CD4-positive, alpha-beta T cell treated with Interleukin-17A for 4 hours (primary cell): ENCODE measurements at places on chromosomes 11 and 22.

GRCh38 chr22:29016067-29016938 lies 45.3 kb downstream of the C22orf31 start:
- no peak for DNase-seq

DNA sequence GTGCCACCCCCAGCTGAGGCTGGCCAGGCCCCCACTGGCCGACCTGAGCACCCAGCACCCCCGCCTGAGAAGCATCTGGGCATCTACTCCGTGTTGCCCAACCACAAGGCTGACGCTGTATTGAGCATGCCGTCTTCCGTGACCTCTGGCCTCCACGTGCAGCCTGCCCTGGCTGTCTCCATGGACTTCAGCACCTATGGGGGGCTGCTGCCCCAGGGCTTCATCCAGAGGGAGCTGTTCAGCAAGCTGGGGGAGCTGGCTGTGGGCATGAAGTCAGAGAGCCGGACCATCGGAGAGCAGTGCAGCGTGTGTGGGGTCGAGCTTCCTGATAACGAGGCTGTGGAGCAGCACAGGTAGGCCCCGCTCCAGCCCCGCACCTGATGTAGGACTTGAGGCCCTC lies 4.7 kb downstream of the ZBTB16 start:
- no peak for DNase-seq

DNA sequence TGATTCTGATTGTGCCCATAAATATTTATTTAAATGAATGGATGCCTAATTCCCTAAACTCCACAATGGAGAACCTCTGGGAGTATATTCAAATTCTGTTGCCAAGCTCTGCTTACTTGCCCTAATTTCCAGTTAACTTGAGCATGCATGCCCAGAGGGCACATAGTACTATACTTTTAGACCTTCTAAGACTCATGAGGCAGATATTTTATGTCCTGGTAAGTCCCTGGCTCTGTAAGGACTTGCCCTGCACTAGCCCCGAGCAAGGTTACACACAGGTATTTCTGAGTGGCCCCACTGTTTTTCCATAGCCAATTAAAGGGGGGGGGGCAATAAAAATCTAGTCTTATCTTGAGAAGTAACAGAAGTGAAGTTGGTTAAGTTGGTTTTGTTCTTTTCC lies 21.1 kb upstream of the CAPRIN1 start:
- DNase-seq, result no peak

GRCh38 chr11:33040862-33041453 lies 1.6 kb downstream of the TCP11L1 start:
- DNase-seq, result no peak

GRCh38 chr11:121886005-121886734 lies 229.8 kb downstream of the BLID start:
- no peak for DNase-seq

DNA sequence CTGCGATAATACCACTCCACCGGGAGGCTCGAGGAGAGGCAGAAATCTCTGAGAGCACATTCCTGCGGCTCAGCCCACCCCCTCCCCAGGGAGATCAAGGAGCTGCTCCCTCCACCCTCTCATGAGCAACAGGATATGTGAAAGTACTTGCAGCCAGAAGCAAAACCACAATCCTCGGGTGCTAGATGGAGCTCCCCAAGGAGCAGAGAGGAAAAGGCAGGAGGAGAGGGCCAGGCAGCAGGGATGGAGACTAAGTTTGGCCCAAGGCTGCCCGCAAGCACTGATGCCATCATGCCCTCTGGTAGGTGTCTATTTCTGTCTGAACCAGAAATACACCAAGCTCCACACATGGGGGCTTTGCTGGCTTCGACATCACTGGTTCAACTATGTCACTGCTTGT lies 22.3 kb downstream of the VPS37C start:
- DNase-seq, result no peak

GRCh38 chr11:96622026-96622634 lies 232.3 kb downstream of the JRKL start:
- DNase-seq, result no peak

DNA sequence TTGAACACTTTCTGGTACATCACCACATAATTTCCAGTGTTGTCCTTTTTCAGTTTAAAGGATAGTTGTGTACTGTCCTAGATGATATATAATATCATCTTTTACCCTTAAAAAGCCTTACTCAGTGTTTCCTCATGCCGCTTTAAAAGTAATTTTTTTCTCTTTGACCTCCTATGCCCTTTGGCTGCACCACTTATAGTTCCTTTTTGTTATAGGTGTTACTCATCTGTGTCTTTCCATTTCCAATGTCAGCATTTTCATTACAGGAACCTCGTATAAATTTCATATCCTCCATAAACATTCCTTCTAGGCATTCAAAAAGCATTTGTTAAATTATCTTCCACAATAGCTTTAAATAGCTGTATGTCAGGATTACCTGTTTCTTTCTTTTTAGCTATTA lies 40.8 kb downstream of the USP47 start:
- DNase-seq, result no peak
